ENCODE measurements at places on chromosomes 3 and 15.

DNA sequence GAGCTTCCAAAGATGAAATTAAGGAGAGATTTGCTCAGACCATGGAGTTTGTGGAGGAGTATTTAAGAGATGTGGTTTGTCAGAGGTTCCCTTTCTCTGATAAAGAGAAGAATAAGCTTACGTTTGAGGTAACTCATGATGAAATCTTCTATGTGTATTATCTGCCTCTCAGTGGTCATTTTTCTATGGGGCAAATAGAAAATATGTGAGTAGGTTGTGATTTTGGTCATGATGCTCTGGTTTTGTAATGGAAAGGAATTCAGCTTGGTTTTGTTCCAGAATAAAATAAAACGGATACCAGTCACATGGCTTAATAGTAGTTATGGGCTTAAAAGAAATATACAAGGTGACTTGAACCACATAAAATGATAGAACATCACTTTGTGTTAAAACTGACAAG, 181.1 kb downstream of the ITPR1 start:
- no peak for DNase-seq

DNA sequence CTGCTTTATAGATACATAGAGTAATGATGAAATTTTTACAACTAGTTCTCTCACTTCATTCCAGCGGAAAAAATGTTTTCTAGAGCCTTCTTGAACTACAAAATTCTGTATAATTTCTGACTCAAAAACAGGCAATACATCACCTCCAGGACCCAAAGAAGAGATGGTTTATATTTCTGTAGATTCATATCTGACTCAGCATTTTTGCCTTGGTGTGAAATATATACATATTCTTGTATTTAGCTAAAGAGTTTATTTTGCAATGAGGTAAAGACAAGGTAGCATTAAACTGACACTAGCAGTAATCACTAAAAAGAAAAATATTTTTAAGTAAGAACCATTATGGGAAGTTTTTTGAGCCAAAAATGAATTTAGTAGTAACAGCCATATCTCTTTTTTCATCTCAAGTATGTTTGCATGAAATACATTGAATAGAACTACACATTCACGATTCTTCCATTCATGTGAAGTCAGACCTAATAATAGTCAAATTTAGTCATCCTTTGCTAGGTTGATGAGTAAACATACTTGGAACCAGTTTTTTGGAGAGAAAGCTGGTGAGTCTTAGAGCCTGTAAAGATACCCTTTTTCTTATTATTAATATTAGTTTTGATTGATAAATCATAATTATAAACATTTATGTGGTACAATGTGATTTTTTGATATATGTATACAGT, 31.6 kb downstream of the COL8A1 start:
- no peak for DNase-seq

GRCh38 chr15:90545095-90545494, 15.4 kb downstream of the CRTC3 start:
- no peak for DNase-seq

DNA sequence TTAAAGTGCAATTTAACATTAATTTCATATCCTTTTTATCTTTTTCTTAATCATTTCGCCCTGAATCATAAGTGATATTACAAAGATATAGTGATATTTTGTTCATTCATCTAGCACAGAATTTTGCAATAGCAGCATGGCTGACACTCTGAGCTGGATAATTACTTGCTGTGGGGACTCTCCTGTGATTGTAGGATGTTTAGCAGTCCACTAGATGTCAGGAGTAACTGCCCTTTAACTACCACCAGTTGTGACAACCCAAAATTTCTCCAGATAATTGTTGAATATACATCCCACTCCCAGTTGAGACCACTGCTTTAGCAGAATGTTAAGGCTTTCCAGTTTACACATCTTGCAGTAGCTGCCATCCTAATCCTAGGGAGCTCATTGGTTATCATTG, 196.8 kb upstream of the MBNL1 start:
- no peak for DNase-seq

- DNase-seq = no peak
These were observed 160.7 kb downstream of the PDE8A start for GRCh38 chr15:85142312-85142711.

- no peak for DNase-seq
These were observed 35.5 kb downstream of the EOMES start for GRCh38 chr3:27686642-27687041.

- no peak for DNase-seq
These were observed 979 bp downstream of the CCDC71 start for GRCh38 chr3:49164983-49165720.

GRCh38 chr15:32829436-32829835, 111.6 kb downstream of the GREM1 start:
- no peak for DNase-seq

- DNase-seq = no peak
These were observed 50.8 kb downstream of the SLC12A8 start for GRCh38 chr3:125161607-125162219.
